ENCODE measurements at places on chromosomes 1 and 21. TPM values are rescaled to one million over a fixed set of nuclear protein-coding genes. Genes with fewer than 3 reads are reported as not detected.

The ADORA3 gene
- total RNA-seq: 10.8 TPM

- DNase-seq: no peak
These were observed 17.2 kb upstream of the AKIRIN1 start for GRCh38 chr1:38973659-38974437.

The CYP4Z1 gene
- total RNA-seq: 0.47 TPM

The BCL10 gene
- 31.6 TPM for total RNA-seq

DNA sequence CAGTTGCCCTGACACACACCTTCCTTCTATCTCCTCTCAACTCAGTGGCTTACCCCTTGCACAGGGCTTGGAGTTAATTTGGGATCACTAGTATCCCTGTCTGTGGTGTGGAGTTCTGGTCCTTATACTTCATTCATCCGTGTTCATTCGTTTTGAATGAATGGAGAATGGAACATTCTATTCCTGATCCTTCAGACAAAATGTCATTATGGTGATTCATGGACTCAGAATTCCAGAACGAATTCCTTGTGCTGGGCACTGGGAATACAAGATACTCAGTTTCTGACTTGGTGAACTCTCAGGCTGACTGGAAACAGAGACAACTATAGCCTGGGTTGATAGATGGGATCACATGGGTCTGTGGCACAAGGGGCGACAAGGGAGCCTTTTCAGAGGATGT lies 49.9 kb upstream of the TRABD2B start:
- DNase-seq: no peak

DNA sequence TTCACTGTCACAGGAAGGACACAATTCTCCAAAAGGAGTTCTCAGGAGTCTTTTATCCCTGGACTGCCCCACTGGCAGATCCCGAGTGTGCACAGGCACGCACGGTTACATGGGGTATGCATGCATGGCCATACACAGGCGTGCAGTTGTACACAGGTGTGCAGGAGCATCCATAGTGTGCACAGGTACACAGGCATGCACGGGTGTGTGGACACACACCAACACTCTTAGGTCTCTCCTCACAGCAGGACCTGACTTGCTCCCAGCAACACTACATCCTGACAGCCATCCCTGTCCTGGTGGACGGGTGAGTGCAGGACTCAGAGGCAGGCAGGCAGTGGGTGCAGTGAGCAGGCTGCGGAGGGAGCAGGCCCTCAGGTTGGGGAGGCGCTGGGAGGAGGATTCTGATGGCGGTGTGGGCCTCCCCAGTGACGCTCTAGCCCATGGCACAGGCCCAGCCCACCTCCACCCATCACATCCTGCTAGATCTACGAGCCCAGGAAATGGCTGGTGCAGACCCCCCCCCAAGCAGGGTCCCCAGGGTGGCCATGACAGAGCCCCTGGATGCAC lies 28.4 kb downstream of the SLC19A1 start:
- DNase-seq: no peak

DNA sequence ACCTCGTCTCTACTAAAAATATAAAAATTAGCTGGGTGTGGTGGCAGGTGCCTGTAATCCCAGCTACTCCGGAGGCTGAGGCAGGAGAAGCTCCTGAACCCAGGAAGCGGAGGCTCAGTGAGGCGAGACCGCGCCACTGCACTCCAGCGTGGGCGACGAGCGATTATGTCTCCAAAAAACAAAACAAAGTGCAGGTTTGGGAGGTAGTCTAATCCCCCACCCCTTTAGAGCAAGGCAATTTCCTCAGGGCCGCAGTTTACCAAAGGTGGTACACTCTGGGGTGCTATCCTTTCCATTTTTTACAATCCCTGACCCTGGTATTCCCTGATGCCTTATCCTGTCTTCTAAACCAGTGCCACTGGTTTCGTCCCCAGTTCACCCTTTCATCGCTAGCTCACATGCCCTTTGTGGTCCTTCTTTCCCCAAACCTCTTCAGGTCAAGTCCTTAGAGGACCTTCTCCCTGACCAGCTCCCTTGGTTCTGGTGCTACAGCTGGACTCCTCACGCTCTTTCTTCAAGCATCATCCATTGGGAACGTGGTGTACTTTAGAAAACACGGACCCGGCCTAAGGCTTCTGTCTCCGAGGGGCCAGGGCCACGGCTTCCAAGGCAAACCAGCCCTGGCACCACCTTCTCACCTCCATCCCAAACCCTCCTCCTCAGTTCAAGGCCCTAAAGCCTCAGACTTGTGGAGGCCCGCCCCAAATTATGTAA lies 873 bp downstream of the IFT25 start:
- DNase-seq: no peak

The PEAR1 gene
- total RNA-seq: 10.6 TPM

All from left lung (tissue), 14 donors.